HFFc6 (cell line): ENCODE measurements at places on chromosomes 4 and X.

DNA sequence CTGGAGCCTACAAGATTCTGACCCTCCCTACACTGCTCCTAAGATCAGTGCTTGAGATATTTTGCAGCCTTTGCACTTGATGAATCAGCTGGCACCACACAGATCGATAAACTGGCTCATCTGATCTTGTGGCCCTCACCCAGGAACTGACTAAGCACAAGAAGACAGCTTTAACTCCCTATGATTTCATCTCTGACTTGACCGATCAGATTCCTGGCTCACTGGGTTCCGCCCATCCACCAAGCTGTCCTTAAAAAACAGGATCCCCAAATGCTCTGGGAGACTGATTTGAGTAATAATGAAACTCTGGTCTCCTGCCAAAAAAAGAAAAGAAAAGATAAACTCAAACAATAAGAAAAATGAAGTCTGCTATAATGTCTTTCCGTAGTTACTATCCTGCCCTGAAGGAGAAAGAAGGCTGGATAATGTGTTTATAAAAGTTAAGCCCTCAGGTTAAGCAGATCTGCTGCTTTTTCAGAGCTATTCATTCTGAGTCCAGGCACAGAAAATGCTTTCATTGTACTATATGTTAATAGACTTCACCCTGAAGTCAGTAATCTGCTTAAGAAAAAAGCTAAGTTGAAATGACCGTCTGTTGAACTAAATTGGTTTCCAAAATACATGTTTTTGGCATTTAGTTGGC is 795.2 kb downstream of the TRIML1 start:
- peak; percentile 82 for DNase-seq
- H3K27ac ChIP-seq: peak overlapping the region; percentile 89
- H3K27me3 ChIP-seq: no peaks in the 10 kb centered on the region
- peaks cover 27% of the 10 kb centered on the region for H3K36me3 ChIP-seq

DNA sequence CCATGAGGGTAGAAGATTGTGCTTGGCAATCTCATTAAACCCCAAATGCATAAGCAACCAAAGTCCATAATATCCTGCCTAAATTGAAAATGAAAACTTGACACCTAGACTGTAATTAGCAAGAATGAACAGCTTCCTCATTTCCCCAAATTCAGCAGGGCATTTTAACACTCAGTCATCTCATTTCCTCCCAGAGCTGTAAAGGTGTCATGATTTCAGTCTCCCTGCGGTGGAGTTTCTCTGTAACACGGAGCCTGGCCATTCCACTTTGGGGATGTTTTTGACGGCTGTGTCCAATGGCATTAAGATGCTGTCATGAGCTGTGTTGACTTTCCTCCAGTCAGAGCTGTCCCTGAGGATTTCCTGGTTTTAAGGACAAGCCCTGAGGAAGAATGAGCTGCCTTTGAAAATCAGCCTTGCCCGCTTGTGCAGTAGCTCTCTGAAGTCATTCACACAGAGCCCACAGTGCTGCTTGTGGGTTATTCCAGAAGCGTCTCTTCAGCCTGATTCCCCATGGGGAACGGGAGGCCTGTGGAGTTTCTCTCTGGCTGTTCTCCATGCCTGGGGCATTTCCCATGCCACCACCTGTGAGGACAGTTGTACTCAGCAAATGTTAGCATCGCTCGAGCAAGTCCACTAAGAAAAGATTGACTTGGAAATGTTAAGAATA is 187.0 kb downstream of the MID1 start:
- DNase-seq: no peak
- H3K36me3 ChIP-seq: no peaks in the 10 kb centered on the region
- no peaks in the 10 kb centered on the region for H3K4me1 ChIP-seq
- no peak overlapping the region for H3K4me3 ChIP-seq
- H3K27me3 ChIP-seq: no peaks in the 10 kb centered on the region
- H3K27ac ChIP-seq: no peak overlapping the region

- no peak overlapping the region for H3K4me3 ChIP-seq
- no peaks in the 10 kb centered on the region for H3K36me3 ChIP-seq
- no peak overlapping the region for H3K27ac ChIP-seq
- DNase-seq: no peak
- peaks cover 24% of the 10 kb centered on the region for H3K4me1 ChIP-seq
Measured at GRCh38 chrX:39815631-39816030, 282.1 kb downstream of the BCOR start.

GRCh38 chr4:180234730-180235129 is 2008.5 kb upstream of the TENM3 start:
- H3K27ac ChIP-seq: no peak overlapping the region
- no peak overlapping the region for H3K4me3 ChIP-seq
- no peak for DNase-seq
- no peaks in the 10 kb centered on the region for H3K36me3 ChIP-seq

DNA sequence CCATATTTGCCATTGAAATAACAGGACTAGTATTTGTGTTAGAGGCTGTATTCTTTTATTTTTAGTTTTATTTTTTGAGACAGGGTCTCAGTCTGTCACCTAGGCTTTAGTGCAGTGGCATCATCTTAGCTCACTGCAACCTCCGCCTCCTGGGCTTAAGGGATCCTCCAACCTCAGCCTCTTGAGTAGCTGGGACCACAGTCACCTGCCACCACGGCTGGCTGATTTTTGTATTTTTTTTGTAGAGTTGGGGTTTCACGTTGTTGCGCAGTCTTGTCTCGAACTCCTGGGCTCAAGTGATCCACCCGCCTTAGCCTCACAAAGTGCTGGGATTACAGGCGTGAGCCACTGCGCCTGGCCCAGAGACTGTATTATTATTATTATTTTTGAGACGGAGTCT is 15.3 kb downstream of the TMEM131L start:
- no peaks in the 10 kb centered on the region for H3K36me3 ChIP-seq
- peaks cover 23% of the 10 kb centered on the region for H3K4me1 ChIP-seq
- no peak overlapping the region for H3K27ac ChIP-seq
- no peaks in the 10 kb centered on the region; the same call in 1 of the 2 replicates for H3K27me3 ChIP-seq
- no peak for DNase-seq

GRCh38 chr4:128305942-128306341 is 18.3 kb upstream of the PGRMC2 start:
- DNase-seq: no peak
- H3K4me3 ChIP-seq: no peak overlapping the region
- H3K27ac ChIP-seq: no peak overlapping the region
- H3K27me3 ChIP-seq: no peaks in the 10 kb centered on the region

- H3K27me3 ChIP-seq: no peaks in the 10 kb centered on the region
- H3K4me3 ChIP-seq: no peak overlapping the region
- H3K36me3 ChIP-seq: no peaks in the 10 kb centered on the region
Measured at GRCh38 chr4:184463856-184464255, 10.5 kb downstream of the IRF2 start.

DNA sequence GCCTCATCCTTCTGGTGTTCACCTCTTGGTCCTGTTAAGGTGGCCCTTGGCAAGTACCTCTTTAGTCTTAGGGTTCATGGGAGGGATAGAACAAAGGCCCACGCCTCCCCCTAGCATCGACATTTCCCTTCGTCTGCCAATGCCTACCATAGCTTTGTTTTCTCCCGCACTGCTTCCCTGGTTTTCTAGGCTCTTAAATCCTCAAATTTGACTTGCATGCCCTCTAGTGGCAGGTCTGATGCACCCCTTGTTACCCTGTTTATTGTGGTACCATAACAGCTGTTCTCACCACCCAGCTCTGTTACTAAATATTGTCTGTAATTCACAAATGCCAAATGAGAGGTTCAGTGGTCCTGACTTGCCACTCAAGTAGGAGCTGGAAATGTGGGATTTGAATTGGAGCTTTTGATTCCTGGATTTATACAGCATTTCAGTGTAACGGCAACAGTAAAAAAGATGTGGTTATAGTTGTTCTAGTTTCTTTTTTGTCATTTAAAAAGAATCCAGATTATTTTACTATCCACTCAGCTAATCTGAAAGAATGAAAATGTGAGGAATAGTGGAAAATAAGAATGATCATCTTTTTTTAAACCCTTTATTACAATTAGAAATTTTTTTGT is 100.1 kb downstream of the REPS2 start:
- no peaks in the 10 kb centered on the region for H3K36me3 ChIP-seq
- H3K27ac ChIP-seq: no peak overlapping the region
- no peak overlapping the region for H3K4me3 ChIP-seq
- DNase-seq: peak; percentile 44

DNA sequence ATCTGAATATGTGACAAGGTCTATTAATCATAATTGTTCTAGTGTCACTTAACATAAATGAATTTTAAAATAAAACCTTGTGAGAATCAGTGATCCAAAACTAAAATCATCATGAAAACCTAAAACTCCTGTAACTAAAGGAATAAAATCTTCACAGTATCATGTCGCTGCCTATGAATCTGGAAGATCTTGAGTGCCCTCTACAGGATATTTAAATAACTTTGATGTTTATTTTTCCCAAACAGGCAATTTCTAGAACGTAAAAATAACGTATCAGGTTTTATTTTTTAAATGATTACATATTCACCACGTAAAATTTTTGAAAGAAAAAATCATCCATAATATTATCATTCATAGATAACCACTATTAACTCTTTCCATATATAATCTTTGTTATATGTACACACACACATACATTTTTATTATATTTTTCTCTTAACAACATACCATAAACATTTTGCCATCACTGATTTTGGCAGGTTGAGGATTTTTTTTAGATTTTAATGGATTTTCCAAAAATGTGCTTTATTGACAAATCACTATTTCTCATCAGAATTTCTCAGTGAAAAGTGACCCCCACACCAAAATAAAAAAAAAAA is 79.6 kb downstream of the COMMD8 start:
- H3K4me1 ChIP-seq: peaks cover 5% of the 10 kb centered on the region; the same call in 1 of the 2 replicates
- no peaks in the 10 kb centered on the region for H3K36me3 ChIP-seq
- no peak overlapping the region for H3K27ac ChIP-seq

DNA sequence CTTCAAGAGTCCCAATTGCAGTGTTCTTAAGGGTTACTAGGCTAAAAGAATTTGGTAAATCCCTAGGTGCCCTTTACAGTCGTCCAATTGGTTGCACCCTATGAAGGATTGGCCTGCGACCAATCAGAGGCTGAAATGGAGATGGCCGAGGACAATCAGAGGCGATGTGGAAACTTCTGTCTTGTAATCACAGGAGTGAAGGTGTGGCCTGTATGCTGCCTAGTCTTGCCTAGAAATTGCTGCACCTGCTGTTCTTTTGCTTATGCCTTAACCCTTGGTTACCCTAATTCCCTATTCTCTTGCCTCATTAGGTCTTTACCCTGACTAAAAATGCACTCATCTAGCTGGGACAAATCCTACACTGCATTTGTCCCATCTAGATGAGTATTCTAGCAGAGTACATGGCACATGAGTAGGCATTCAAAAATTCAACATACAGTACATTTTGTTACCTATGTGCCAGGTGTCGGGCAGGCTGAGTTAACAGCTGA is 1.0 kb upstream of the DCK start:
- H3K36me3 ChIP-seq: peaks cover 20% of the 10 kb centered on the region; the same call in 1 of the 2 replicates
- peaks cover 48% of the 10 kb centered on the region for H3K4me1 ChIP-seq
- peak overlapping the region; percentile 92 for H3K27ac ChIP-seq
- peak overlapping the region; percentile 91 for H3K4me3 ChIP-seq
